ENCODE measurements at places on chromosomes 12 and 14.

DNA sequence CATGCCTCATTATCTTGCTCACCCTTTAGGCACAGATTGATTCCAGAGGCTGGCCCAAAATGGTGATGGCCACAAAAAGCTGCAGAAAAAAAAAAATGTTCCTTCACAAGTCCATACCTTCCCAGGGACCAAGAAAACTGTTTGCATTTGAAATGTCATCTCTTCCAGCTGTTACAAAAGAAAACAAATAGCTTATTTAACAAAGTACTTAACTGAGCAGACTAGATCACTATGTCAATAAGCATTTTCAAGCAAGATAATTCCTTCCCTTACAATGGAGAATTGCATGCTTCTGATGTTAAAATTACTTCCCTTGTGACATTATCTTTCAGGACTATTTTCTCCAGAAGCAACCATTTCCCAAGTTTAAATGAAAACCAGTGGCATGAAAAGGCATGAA lies 377.9 kb upstream of the KITLG start:
- no peak for DNase-seq

DNA sequence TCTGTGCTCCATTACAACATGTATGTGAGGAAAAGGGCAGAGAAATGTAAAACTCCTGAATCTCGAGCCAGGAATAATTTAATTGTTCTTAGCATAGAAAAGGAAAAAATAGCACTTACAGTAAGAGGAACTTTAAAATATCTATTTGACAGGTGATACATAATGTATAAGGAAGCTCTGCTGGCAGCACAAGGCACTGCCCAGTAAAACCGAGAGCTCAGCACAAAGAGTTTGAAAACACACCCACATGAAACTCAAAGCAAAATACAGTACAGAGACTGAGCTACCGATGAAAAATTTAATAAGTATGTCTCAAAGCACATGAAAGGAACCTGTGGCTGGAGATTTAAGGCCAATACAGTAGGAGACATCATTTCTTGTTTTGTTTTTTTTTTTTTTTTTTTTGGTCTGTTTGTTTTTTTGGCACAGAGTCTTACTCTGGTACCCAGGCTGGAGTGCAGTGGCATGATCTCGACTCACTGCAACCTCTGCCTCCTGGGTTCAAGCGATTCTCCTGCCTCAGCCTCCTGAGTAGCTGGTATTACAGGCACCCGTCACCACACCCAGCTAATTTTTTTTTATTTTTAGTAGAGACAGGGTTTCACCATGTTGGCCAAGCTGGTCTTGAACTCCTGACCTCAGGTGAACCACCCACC lies 19.2 kb downstream of the CLIP1 start:
- DNase-seq = no peak

- no peak for DNase-seq
These were observed 989.3 kb upstream of the NOVA1 start for GRCh38 chr14:27587103-27587502.

GRCh38 chr12:18990856-18991255 lies 138.7 kb upstream of the PLEKHA5 start:
- no peak for DNase-seq

DNA sequence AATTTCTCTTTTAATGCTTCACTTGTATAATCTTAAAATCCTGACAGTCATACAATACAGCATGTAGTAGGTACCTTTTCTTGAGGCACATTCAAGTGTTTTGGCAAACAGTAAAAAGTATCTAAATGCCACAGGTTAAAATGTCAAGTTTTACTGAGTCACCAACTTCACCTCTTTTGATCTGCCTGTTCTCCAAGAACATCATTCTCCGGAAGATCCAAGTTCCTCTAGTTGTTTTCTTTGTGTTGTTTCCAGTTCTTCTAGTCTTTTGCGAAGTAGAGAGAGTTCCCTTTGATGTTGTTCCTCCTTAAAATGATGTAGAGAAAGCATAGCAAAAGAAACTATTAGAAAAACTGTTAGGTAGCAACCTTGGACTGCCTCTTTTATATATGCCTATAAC lies 151.1 kb downstream of the CEP83 start:
- no peak for DNase-seq

GRCh38 chr12:114693059-114693531 lies 9.1 kb upstream of the TBX3 start:
- no peak for DNase-seq

DNA sequence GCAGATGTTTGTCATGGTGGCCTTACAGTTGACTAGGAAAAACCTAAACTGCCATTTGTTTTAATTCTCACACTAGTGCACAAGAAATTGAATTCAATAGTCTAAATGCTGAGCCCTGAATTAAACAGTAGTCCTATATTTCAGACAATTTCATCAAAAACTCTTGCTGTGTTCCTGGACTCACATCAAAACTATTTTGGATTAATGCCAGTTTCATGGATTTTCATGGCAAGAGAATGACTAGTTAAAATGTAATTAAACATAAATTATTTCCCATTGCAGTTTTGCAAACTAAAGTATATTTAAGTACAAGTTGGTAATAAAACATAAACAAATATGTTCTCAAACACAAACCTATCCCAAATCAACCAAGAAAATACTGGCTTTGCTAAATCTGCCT lies 468.0 kb upstream of the PRICKLE1 start:
- DNase-seq = no peak

DNA sequence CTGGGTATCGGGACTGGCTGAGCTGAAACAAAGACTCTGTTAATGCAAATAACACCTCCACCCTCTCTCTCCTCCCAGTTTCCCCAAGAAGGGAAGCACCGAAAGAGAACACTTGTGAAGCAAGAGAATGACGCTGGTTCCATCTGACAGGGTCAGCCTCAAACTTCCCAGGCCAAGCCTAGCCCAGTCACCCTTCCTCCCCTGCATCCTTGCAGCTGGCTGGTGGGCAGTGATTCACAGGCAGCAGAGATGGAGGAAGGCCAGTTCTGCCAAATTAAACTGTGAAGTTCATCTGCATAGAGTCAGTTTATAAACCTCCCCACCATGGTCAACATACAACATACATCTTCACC lies 2.8 kb downstream of the LRRC74A start:
- DNase-seq = no peak

- DNase-seq = no peak
These were observed 173.5 kb upstream of the KRR1 start for GRCh38 chr12:75684678-75685616.

DNA sequence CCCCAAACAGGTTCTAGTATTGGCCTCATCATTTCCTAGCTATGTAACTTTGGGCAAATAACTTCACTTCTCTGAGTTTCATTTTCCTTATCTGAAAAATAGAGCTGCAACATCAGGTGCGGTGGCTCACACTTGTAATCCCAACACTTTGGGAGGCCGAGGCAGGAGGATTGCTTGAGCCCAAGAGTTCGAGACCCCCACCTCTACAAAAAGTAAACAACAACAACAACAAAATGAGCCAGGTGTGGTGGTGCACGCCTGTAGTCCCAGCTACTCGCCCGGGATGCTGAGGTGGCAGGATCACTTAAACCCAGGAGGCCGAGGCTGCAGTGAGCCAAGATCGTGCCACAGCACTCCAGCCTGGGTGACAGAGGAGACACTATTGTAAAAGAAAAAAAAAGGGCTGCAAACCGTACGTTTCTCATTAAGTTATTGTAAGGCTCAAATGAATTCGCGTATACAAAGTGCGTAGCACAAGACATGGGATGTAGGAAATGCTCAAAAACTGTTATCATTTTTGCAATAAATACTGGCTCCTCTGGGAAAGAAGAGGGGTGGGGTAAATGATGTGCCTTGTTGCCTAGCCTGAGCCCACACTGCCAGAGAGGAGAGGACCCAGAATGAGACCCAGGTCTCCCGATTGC lies 903 bp downstream of the C12orf76 start:
- no peak for DNase-seq

- no peak for DNase-seq
These were observed 360.5 kb upstream of the TMPO start for GRCh38 chr12:98154850-98155249.

DNA sequence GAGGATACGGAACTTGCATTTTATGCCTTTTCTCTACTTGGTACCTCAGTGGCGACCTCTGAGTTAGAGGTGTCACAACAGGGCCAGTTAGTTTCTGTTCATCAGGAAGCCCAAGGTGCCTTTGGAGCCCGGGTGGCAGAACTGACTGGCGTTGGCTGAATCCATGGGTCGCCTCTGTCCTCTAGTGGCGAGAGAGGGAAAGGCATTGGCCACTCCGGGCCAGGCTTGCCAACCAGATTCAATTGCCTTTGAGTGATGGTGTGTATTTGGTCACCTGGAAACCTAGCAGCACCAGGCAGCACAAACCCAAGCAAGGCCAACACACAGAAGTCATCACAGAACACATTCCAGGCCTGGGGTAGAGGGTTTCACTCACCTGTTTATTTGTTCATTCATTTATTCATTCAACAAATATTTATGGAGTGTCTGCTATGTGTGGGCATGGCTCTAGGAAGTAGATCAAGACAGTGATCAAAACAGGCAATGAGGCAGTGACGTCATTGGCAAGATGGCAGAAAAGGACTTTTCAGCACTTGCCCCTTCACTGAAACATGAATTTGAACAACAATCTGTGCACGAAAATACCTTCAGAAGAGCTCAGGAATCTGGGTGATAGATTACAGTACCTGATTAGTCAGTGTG lies 40.5 kb upstream of the KCNA5 start:
- peak; percentile 70 for DNase-seq

GRCh38 chr12:49623142-49623904 lies at the start of gene PRPF40B:
Gene PRPF40B (plus strand): TSS chr12:49623561. CDS start chr12:49623591, 30 bp downstream.
- DNase-seq = peak; percentile 90

DNA sequence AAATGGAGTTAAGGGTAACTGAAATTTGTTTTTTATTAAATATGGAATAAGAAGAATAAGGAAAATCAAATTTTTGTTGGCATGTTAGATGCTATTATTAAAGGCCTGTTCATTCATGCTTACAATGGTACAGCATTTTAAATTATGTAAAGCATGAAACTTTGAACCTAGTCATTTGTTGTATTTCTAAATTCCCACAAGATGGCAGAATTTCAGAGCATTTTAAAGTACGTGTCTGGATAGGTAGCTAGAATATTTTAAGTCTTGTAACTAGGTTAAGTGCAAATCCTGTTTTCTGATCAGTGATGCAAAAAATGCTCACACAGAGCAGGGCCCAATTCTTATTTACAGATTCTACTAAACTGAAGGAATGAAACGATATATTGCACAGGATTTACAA lies 585.6 kb upstream of the MIS18BP1 start:
- no peak for DNase-seq

DNA sequence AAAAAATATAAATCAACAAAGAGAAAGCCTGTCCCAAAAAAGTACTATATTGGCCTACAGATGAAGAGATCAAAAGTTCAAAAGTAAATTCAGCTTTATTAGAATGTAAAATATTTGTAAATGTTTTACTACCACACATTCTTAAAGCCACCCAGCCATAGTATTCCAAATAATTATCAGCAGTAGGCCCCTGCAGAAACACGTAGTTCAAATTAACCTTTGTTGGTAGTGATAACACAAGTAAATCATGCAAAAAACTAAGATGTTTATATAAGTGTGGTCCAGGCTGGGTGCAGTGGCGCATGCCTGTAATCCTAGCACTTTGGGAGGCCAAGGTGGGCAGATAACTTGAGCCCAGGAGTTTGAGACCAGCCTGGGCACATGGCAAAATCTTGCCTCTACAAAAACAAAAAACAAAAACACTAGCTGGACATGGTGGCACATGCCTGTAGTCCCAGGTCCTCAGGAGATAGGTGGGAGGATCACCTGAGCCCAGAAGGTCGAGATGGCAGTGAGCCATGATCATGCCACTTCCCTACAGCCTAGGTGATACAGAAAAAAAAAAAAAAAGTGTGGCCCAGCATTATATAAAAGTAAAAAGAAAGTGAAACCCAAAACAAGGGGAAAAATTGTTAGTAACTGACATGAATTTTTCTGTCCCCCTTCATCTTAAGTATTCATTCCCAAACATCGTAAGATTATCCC lies 17.9 kb downstream of the SPTLC2 start:
- no peak for DNase-seq

GRCh38 chr12:38904537-38905479 lies 583 bp downstream of the CPNE8 start:
- DNase-seq = peak; percentile 87

DNA sequence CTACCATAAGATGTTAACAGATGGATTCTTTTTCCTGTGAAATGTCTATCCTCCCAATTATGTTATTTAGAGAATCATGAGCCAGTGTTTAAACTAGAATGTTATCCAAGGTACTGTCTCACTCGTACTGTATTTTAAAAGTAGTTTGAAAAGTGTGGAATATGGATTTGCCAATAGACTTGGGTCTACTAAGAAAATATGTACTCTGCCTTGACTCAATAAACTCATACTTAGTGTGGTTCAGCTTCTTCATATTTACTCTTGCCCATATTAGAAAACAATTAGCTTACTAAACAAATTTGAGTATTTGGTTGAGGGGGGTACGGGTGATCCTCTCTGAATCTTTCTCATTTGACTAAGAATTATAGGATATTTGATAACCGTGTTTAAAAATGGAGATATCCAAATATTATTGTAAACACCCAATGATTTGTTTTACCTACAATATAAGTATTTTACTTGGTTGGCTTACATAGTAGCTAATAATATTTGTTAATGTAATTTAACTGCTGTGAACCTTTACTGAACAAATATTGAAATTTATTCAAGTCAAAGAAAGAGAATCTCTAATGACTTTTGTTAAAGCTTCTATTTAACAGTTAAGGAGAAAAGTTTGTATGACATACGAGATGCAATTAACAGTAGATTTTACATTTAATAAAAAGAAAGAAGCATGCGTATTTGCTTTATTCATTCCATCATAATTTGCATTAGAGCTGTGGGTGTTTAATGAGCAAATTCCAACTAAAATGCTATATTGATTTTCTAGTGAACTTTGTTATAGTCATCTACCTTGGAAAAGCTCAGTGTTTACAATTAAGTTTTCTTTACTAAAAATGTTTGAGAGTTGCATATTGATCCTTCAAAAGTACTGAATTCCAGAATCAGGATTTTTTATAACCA lies 81.2 kb downstream of the MIPOL1 start:
- no peak for DNase-seq

DNA sequence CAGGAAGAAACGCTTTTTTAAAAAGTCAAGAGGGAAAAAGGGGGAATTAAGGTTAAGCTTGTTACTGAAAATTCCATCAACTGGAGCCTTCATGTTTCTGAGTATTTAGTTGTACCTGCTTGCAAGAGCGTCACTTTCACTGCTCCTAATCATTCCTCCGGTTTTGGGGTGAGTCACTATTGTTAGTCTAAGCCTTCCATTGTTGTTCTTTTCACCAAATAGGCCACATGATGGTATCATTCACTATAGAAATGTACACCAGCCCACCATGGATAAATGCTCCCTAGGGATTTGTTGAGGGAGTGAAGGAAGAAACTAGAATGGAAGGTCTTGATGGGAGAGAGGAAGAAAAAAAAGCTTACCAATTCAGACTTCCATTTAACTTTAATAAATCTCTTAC lies 3.0 kb downstream of the IL22 start:
- DNase-seq = no peak

DNA sequence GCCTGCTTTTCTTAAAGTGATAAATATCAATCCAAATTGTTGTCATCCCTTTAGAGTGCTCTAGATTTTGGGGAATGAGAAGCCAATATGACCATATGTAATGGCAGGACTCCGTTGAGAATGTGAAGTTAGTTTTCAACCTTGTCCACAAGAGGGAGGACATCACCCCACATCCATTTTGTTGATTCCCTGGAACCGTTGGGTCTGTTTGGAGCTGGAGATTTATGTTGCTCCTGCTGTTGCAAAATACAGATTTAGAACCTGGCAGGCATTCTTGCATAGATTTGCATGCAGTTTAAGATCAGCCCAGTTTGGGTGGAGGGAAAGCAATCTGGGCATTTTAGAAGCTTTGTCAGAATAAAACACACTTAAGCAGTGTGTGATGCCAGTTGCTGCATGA lies 620.1 kb downstream of the NRXN3 start:
- no peak for DNase-seq

- DNase-seq = no peak
These were observed 18.1 kb upstream of the IGF1 start for GRCh38 chr12:102498471-102498870.

GRCh38 chr14:56400109-56400825 lies 179.3 kb upstream of the TMEM260 start:
- DNase-seq = no peak
